ENCODE measurements at places on chromosomes 2 and 18. TPM values are rescaled to one million over a fixed set of nuclear protein-coding genes. Genes with fewer than 3 reads are reported as not detected.
A peak's percentile ranks its signal among the peaks of the same experiment; 100 is the strongest.

Gene SPC25
- 52.2 TPM for total RNA-seq

Gene CABYR
- 1.3 TPM for total RNA-seq

Gene SERPINB3
- not detected for total RNA-seq

Gene ZNF804A
- total RNA-seq: not detected

Gene BOLA3
- 63.2 TPM for total RNA-seq

Gene SLC23A3
- total RNA-seq: 2.3 TPM

Gene ADCY3
- 60.8 TPM for total RNA-seq

Gene AFF3
- 13.0 TPM for total RNA-seq

Gene EIF2B4
- 42.2 TPM for total RNA-seq

Gene TSPYL6
- total RNA-seq: not detected

- H3K36me3 ChIP-seq: peaks cover 57% of the 10 kb centered on the region
- no peak overlapping the region for H3K27ac ChIP-seq
- DNase-seq: no peak
- no peak overlapping the region for H3K4me3 ChIP-seq
Measured at GRCh38 chr2:224551693-224552092, 33.5 kb downstream of the CUL3 start.

DNA sequence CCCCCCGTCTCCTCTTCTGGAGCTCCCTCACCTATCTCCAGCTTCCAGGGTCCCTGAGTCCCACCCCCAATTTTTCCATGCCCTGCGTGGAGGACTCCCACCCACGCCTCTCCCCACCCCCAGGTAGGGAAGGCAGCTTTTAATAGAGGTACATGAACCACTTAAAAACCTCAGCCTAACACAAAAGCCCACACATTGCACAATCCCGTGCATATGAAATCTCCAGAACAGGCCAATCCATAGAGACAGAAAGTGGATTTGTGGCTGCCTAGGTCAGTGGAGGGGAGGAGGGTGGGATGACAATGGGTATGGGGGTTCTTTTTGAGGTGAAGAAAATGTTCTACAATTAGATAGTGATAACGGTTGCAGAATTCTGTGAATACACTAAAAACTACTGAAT is 145.6 kb downstream of the CABLES1 start:
- no peak overlapping the region for H3K4me3 ChIP-seq
- no peak for DNase-seq
- H3K36me3 ChIP-seq: peaks cover 13% of the 10 kb centered on the region
- no peaks in the 10 kb centered on the region for H3K27me3 ChIP-seq

DNA sequence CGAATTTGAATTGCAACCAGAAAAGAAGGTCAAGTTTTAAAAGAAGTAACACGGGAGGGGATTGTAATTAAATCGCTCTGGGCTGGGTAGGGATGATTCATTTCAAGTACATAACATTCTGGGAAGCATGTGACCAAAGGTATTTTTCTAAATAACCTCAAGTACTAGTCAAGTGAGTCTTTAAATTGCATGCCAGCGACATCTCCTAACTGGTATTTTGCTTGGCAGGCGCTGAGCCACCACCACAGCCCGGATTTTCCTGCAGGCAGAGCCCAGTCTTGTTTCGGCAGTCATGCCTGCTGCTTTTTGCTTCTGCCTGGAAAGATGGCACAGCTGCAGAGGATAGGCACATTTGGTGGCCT is 33.7 kb upstream of the NPAS2 start:
- no peaks in the 10 kb centered on the region for H3K36me3 ChIP-seq
- DNase-seq: no peak
- no peak overlapping the region for H3K27ac ChIP-seq

GRCh38 chr2:96325041-96325883 is at the start of gene ITPRIPL1:
ITPRIPL1 (plus strand) TSS chr2:96325317; CDS start chr2:96325840, 523 bp downstream.
- H3K4me3 ChIP-seq: peak within 1 kb of the TSS; percentile 95
- peaks cover 43% of the 10 kb centered on the region for H3K36me3 ChIP-seq
- H3K27ac ChIP-seq: peak within 1 kb of the TSS; percentile 95

DNA sequence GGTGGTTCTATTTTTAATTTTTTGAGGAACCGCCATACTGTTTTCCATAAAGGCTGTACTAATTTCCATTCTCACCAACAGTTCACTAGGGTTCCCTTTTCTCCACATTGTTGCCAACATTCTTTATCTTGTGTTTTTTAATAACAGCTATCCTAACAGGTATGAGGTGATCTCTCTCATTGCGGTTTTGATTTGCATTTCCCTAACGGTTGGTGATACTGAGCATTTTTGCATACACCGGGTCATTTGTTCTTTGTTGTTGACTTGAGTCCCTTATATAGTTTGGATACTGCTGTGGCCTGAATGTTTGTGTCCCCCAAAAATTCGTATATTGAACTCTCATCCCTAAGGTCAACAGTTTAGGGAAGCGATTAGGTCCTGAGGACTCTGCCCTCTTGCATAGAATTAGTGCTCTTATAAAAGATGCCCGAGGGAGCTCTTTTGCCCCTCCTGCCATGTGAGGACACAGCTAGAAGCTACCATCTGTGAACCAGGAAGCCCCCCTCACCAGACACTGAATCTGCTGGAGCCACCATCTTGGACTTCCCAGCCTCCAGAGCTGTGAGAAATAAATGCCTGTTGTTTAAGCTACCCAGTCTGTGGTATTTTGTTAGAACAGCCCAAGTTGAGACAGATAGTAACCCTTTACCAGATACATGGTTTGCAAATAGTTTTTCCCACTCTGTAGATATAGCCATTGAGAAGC is 4.7 kb downstream of the IMP4 start:
- peaks cover 41% of the 10 kb centered on the region for H3K36me3 ChIP-seq
- H3K4me3 ChIP-seq: no peak overlapping the region
- no peak overlapping the region for H3K27ac ChIP-seq
- no peaks in the 10 kb centered on the region for H3K27me3 ChIP-seq
- H3K4me1 ChIP-seq: peaks cover 24% of the 10 kb centered on the region

GRCh38 chr2:157822993-157823392 is 53.1 kb downstream of the ACVR1 start:
- H3K27me3 ChIP-seq: no peaks in the 10 kb centered on the region
- H3K4me1 ChIP-seq: peaks cover 12% of the 10 kb centered on the region
- no peak overlapping the region for H3K27ac ChIP-seq
- no peak overlapping the region for H3K4me3 ChIP-seq
- H3K36me3 ChIP-seq: peaks cover 35% of the 10 kb centered on the region

GRCh38 chr2:111201214-111201613 is 80.5 kb downstream of the BCL2L11 start:
- no peak overlapping the region for H3K4me3 ChIP-seq
- DNase-seq: no peak
- H3K4me1 ChIP-seq: no peaks in the 10 kb centered on the region
- no peak overlapping the region for H3K27ac ChIP-seq
- peaks cover 1% of the 10 kb centered on the region for H3K27me3 ChIP-seq

- DNase-seq: no peak
- peaks cover 2% of the 10 kb centered on the region for H3K36me3 ChIP-seq
- no peak overlapping the region for H3K4me3 ChIP-seq
Measured at GRCh38 chr2:43077876-43078275, 148.5 kb downstream of the ZFP36L2 start.

DNA sequence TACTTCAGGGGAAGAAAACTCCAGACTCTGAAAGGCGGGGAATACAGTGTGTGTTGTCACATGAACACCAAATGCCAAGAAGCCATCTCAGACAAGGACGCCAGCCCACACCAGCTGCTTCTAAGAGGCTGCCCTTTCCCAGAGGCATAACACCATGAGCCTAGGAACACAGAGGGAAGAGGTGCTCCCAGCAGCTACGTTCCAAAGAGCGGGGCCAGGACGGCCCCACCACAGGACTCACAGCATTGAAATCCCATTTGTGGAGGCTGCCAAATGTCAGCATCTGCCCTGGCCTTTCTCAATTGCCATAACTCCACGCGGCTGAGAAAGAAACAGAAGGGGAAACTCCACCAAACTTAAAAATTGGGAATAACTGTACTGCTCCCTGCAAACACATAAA is 20.1 kb upstream of the ID2 start:
- H3K36me3 ChIP-seq: no peaks in the 10 kb centered on the region
- DNase-seq: no peak
- no peak overlapping the region for H3K4me3 ChIP-seq
- peaks cover 37% of the 10 kb centered on the region for H3K4me1 ChIP-seq

DNA sequence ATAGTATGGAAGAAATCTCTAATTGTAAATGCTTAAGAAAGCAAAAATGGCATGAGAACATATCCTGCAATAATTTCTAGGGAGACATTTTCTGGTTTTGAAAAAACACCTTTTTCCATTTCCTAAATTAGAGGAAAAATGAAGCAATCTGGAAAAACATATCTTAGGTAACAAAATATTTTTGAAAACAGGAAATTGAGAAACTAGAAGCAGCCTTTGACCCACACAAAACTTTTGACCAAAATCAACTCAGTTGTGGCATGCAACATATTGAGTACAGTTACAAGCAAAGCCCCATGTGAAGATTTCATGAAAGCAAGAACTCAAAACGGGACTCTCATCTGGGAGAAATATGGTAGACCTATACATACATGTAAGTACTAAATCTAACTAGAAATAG is 28.6 kb upstream of the CHAC2 start:
- peaks cover 10% of the 10 kb centered on the region for H3K4me1 ChIP-seq
- peaks cover 23% of the 10 kb centered on the region for H3K36me3 ChIP-seq
- no peaks in the 10 kb centered on the region for H3K27me3 ChIP-seq

GRCh38 chr18:79410731-79411613 is 15.2 kb downstream of the NFATC1 start:
- peaks cover 10% of the 10 kb centered on the region for H3K4me1 ChIP-seq
- H3K27me3 ChIP-seq: no peaks in the 10 kb centered on the region
- no peak for DNase-seq
- no peak overlapping the region for H3K4me3 ChIP-seq

DNA sequence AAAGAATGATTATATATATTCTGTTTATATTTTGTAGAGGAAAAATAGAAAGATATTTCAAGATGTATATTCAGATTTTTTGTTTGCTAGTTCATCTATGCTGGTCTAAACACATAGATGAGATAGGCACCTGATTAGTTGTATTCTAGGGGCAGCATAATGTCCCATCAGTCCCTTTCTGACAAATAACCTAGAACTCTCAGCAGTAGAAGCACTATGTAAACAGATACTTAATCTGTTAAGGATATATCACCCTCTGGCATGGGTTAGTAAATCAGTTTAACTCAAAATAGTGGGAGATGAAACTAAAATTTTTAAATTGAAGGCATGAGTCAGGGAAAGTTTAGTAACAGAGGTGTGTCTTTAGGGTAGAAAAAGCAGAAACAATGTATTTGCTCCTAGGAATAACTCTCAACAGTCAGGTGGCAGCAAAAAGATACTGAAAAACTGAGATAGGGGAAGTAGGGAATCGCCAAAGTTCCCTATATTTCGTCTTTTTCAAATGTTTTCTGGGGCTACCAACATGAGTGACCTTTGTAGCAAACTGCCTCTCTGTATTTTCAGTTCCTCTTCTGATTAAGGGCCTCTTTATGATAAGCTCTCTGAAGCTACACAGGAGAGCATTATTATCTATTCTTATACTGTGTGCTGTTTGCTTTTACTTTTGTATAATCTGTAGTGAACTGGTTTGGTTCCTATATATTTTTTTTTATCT is 5.7 kb downstream of the PPP1R1C start:
- no peaks in the 10 kb centered on the region for H3K36me3 ChIP-seq
- no peak overlapping the region for H3K4me3 ChIP-seq
- DNase-seq: no peak
- H3K27ac ChIP-seq: no peak overlapping the region
- no peaks in the 10 kb centered on the region for H3K27me3 ChIP-seq

DNA sequence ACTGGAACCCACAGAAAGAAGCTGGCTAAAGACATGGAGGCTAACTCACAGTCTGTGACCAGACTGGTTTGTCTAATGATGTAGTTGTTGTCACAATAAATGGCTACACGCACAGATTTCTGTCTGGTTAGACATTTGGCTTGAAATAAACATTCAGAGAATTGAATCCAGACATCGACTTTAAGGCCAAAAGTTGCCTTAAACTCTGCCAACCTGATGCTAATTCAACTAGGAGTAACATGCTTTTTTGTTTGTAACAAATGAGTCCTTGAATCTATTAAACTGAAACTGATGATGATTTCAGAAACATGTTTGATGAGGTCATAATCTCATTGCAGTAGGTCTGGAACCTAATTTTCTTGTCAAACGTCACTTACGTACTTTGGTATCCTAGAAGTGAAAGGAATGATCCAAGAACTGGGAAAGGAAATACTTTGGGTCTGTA is 123.8 kb downstream of the ERBB4 start:
- H3K4me1 ChIP-seq: no peaks in the 10 kb centered on the region
- no peak overlapping the region for H3K27ac ChIP-seq
- no peak overlapping the region for H3K4me3 ChIP-seq
- no peaks in the 10 kb centered on the region for H3K27me3 ChIP-seq
- no peak for DNase-seq

- no peak overlapping the region for H3K27ac ChIP-seq
- no peaks in the 10 kb centered on the region for H3K36me3 ChIP-seq
- H3K4me3 ChIP-seq: no peak overlapping the region
- no peak for DNase-seq
- no peaks in the 10 kb centered on the region for H3K4me1 ChIP-seq
Measured at GRCh38 chr18:26531605-26532298, 16.6 kb downstream of the KCTD1 start.

GRCh38 chr2:46535360-46535759 is 56.0 kb downstream of the TMEM247 start:
- H3K27me3 ChIP-seq: no peaks in the 10 kb centered on the region
- H3K4me3 ChIP-seq: peak overlapping the region; percentile 56
- DNase-seq: peak; percentile 66
- peaks cover 44% of the 10 kb centered on the region for H3K4me1 ChIP-seq
- peak overlapping the region; percentile 86 for H3K27ac ChIP-seq

- peaks cover 33% of the 10 kb centered on the region for H3K36me3 ChIP-seq
- no peak for DNase-seq
- H3K27me3 ChIP-seq: no peaks in the 10 kb centered on the region
- peak overlapping the region; percentile 48 for H3K4me3 ChIP-seq
- peak overlapping the region; percentile 82 for H3K27ac ChIP-seq
Measured at GRCh38 chr18:2992995-2993877, 19.7 kb downstream of the LPIN2 start.

GRCh38 chr2:24153478-24153877 is 21.4 kb upstream of the FAM228A start:
- no peak for DNase-seq
- no peak overlapping the region for H3K27ac ChIP-seq
- H3K36me3 ChIP-seq: peaks cover 2% of the 10 kb centered on the region

GRCh38 chr18:50847192-50847591 is 27.4 kb upstream of the MRO start:
- H3K4me1 ChIP-seq: no peaks in the 10 kb centered on the region
- no peak overlapping the region for H3K4me3 ChIP-seq
- no peak for DNase-seq
- H3K36me3 ChIP-seq: no peaks in the 10 kb centered on the region
- H3K27me3 ChIP-seq: no peaks in the 10 kb centered on the region

- peak overlapping the region; percentile 47 for H3K27ac ChIP-seq
- no peaks in the 10 kb centered on the region for H3K27me3 ChIP-seq
- H3K4me1 ChIP-seq: peaks cover 16% of the 10 kb centered on the region
Measured at GRCh38 chr2:136025057-136025973, 39.9 kb upstream of the DARS1 start.

All from activated CD4-positive, alpha-beta T cell treated with anti-CD3 and anti-CD28 coated beads, Interleukin-2, amount 10 ng/mL, durations not matched to agents 7 days and 5 days (primary cell).